T47D (cell line): ENCODE measurements at places on chromosomes 5 and 9.

- no peak for DNase-seq
Observed at GRCh38 chr9:6188466-6188865, 27.1 kb upstream of the IL33 start.

GRCh38 chr5:72107901-72108201 lies 576 bp downstream of the MAP1B start:
- no peak for DNase-seq

- no peak for DNase-seq
Observed at GRCh38 chr9:101582553-101582952, 12.2 kb downstream of the PPP3R2 start.

DNA sequence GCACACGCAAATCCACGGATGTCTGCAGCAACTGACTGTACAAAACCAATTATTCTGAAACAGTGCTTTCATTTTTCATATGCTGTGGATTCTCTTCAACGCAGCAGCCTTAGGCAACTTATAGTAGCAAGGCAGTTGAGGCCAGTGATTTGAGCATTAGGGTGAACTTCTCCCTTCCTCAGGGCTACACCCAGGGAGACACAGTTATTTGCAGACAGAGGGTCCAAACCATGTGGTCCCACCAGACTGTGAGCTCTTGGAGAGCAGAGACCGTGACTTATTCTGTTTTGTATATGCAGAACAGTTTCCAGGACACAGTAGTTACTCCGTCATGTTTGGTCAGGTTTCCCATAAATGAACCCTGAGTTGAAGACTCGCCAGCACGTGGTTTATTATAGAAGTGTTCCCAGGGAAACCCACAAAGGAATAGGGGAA lies 19.0 kb upstream of the WHRN start:
- no peak for DNase-seq

GRCh38 chr9:122378236-122378635 lies 7.4 kb downstream of the PTGS1 start:
- no peak for DNase-seq

DNA sequence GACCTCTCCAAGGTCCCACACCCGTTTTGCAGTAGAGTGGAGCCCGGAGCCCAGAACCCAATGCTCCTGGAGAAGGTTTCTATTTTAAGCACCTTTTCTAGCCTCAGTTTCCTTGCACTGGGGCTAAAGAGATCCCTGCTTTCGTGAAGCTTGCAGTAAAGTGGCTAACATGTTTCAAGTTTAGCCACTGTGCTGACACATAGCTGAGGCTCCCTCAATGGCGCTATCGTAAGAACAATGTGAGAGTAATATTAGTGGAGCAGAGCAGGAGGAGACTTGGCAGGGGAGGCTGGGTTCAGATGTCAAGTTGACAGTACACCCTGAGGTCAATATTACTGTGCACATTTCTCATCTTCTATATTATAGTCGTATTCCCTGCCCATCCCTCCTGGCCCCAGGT lies 7.9 kb downstream of the CTXN3 start:
- DNase-seq, result no peak

- no peak for DNase-seq
Observed at GRCh38 chr5:35061211-35061770, 13.5 kb upstream of the AGXT2 start.

GRCh38 chr9:98280574-98280973 lies 25.1 kb upstream of the TBC1D2 start:
- DNase-seq, result no peak

GRCh38 chr9:134536101-134536900 lies 105.3 kb upstream of the COL5A1 start:
- DNase-seq, result no peak

GRCh38 chr9:135602789-135603481 lies 36.4 kb downstream of the GLT6D1 start:
- DNase-seq, result peak; percentile 70

GRCh38 chr9:84484172-84484571 lies 143.6 kb upstream of the SLC28A3 start:
- DNase-seq, result no peak

DNA sequence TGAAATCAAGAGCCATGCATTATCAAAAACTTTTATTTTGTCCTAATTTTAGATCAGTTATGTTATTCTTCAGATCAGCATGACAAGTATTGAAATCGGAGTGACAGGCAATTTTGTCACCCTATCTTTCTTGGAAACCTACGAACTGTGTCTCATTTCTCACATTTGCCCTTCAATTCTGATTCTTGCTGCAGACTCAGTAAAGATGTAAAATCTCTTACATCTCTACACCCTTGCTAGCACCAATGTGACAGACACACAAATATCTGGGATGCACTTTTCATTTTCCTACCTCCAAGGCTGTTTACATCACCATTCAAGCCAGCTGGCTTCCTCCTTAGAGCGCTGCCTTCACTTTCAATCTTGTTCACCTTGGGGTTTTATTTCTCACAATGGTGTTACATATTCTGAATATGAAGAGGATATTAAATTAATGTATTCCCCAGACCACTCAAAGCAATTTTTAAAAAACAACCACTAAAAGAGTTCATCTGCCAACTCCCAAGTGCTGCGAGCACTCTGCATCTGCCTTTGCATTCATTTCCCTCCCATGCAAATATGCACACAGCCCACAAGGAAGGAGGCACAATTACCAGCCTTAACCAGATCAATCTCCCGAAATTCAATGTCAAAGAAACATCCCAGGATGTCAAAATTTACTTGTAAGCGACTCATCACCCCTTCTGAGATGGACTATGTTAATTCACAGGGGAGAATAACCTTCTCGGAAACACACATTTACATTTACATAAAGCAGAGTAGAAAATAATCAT lies 164.3 kb downstream of the ENC1 start:
- no peak for DNase-seq

- DNase-seq, result peak; percentile 79
Observed at GRCh38 chr5:144142139-144142823, 28.2 kb downstream of the YIPF5 start.

DNA sequence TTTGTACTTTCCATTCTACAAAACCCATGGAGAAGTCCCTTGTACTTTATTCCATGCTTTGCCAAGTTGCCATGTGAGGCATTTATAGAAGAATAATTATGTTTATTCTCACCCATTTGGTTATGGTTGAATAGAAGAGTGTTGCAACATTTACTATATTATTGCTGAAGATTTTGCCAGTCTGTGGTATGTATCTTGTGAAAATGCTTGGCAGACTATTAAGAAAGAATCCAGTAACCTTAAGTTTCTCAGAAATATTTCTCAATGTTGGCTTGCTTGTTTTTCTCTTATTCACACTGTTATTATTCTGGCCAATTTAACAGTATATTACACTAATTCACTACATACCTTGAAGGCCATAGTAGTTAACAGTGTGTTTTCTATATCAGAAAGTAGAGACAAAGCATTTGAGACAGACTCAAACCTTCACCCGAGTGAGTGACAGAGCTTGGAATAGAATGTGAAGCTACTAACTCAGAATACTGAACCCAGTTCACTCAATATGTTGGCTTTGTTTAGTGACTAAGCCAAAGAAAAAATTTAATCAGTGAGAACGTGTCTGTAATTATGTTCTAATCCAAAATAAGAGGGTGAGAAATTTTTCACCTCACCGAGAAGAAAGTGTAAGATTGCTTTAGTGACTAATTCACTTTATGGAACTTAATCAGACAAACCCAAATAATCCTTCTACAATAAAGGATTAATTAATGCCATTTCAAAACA lies 184.4 kb downstream of the CWC27 start:
- no peak for DNase-seq

GRCh38 chr5:45038366-45038987 lies 229.7 kb downstream of the MRPS30 start:
- peak; percentile 10 for DNase-seq

- peak; percentile 42 for DNase-seq
Observed at GRCh38 chr9:113310538-113310937, 7.4 kb upstream of the RNF183 start.

- no peak for DNase-seq
Observed at GRCh38 chr9:111940697-111941096, 44.1 kb downstream of the UGCG start.

DNA sequence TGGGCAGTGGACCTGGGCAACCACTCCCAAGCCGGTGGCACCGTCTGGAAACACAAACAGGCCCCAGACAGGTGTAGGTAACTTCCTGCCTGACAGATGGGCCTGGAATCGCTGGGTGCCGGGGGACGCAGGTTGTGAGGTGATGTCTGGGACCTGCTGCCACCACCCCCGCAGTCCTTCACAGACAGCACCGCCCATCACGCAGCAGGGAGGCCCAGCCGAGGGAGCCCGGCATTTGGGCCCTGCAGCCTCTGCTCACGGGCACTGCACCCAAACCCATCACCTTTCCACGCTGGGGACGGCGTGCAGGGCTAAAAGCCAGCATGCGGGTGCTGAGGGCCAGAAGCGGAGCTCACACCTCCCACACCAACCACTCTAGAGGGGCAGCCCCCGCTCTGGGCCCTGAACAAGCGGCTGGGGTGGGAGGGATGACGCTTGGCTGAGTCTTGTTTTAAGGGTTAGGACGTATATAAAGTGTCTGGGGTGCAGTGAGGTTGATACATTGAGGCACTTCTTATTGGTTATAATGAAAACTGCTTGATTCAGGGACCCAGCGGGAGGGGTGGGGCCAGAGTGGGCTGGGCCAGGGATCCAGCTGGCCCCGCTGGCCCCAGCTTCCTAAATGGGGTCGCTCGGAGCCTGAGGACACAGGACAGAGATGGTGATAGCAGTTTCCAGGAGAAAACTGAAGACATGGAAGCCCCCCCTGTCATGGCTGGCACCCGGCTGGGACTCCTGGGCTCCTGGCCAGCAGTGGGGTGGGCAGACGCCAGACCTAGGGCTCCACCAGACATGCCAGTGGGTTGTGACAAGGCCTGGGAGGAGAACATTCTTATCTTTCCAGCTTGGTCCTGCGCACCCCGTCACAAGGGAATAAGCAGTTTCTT lies 11.3 kb downstream of the MYMK start:
- no peak for DNase-seq

- no peak for DNase-seq
Observed at GRCh38 chr5:127417528-127417927, 99.9 kb upstream of the PRRC1 start.

DNA sequence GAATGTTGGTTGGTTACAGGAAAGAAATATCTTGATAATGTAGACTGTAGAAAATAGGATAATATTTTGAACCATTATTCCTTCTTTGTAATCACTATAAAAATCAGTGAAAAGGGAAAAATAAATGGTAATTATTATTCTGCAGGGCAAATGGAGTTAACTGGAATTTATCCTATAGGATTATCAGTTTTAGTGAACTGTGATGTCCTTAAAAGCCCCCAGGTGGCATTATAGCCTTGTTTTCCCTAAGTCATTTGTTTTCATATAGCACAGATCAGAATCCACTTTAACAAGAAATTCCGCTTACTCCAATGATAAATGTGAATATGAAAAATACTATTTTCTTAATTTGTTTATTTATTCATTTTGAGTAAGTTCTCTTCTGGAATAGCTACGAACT lies 26.2 kb upstream of the WDR41 start:
- DNase-seq, result no peak

DNA sequence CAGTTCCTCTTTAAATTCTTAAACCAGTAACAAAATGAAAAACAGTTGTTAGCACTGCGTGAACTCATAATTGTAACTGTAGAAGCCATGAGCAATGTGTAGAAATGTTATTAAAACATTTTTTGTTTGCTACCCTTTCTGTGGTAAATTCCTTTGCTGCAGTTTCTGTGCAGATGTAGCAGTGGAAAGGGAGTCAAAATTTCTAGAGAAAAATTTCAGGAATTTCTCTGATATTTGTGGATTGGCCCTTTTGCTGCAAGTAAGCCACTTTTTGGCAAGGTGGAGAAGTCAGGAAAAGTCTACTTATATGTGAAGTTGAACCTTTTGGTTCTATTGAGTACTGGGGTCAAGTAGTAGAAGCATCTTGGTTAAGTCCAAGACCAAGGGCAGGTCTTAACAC lies 10.1 kb downstream of the FBXL7 start:
- DNase-seq, result no peak

DNA sequence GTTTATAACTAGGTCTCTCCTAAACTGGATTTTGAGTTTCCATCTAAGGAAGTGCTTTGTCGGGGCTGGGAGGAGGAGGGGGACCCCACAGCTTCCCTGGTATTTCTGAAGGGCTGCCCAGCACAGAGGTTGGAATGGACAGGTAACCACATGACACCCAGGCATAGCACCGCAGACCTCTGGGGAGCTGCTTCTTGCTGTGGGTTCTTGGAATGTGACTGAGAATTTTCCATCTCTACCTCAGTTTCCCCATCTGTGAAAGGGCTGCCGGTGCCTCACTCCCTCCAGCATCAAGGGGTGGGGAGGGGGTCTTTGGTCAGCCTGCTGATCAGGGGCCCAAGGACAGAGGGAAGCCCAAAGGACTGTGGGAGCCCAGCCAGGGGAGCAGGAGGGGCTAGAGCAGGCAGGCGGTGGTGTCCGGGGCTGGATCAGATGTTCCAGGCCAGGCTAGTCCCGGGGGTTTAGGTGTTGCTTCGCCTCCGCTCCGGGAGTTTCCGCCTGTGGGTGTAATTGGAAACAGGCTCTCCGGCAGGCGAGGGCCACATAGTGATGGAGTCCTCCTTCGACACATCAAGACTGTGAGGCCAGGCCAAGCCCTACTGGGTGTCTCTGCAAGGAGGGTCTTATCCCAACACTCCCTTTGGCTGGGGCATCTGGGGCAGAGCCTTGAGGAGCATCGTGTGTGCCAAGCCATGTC lies 3.3 kb downstream of the OLFML2A start:
- DNase-seq, result no peak

DNA sequence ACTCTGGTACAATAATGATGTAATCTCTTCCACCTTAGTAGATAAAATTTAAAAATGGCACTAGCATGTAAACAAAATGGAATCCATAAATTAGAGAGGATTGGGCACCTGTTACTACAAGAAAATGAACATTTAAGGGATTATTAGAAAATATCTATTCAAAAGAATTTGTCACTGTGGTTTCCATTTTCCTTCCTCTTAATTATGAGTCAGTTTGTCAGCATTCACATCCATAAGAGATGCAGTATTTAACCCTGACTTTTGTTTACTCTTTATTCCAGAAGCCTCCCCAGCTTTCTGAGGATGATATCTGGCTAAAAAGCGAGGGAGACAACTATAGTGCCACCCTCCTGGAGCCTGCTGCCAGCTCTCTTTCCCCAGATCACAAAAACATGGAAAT lies 72.1 kb downstream of the C9orf152 start:
- no peak for DNase-seq

DNA sequence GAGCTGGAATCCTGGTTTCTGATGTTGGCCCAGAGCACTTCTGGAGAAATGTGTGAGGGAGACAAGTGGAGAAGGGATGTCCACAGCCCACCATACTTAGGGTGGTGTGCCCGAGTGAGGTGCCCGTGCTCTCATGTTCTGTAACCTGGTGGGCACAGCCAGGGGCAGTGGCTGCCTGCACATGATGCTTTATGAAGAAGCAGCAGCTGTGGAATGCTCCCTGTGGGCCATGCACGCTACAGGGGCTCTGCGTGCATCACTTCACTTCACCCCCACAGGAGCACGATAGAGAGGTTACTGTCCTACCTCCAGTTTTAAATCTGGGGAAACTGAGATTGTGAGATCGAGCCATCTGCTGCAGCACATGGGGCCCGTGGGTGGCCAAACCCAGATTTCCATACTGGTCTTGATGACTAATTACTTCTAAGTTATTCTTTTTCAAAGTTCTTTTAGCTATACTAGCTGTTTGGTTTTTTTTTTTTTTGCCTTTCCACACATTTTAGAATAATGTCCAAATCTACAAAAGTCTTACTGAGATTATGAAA lies 441.6 kb downstream of the GADD45G start:
- no peak for DNase-seq
